ENCODE measurements at places on chromosomes 4 and X.

DNA sequence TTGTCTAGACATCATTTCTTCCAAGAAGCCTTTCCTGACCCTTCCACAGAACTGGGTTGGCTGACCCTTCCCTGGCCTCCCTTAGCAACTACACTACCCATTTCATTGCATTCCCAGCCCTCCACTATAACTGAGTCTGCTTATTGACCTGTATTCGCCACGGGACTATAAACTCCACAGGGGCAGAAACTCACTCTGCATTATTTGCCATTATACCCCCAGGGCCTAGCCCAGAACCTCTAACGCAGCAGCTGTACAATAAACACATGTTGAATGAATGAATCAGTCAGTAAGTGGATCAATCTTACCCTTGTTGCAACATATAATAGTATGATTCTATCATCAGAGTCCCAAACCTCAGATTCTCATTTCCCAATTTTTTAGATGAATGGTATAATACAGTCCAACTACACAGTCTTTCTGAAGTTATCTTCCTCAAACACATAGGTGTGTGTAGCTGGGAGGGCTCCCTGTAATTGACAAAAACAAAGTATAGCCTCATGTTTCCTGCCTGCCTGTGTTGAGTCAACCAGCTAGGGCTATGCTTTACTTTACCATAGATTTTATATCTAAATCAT, 209.3 kb downstream of the CHIC2 start:
- no peak for DNase-seq

DNA sequence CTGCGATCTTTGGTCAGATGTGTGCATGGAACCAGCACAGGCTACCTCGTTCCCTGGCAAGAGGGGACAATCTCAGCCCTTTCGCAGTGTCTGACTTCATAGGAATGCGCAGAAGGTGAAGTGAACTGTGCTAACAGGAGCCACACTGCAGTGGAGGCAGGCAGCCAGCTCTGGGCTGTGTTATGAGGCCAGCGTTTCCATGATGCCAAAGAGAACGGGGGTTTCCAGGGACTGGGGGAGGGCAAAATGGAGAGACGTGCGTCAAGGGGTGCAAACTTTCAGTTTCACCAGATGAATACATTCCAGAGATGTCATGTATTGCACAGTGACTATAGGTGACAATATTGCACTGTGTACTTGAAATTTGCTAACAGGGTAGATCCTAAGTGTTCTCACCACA, 30.4 kb downstream of the CLDN34 start:
- DNase-seq: no peak

DNA sequence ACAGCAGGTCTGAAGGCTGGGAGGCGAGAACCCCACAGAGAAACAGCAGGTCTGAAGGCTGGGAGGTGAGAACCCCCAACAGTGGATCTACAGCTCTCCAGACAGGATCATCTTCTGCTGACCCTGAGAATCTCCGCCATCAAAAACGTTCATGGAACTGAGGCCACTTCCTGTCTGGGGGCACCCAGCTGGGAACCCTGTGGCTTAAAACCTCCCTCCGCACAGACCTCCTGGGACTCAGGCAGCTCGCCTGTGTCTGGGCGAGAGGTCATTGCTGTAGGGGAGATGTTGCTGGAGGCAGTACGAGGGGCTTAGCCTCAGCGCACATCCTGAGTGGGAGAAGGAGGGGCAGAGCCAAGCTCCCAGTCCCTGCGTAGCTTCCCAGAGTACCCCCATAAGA, 15.1 kb upstream of the CLDN24 start:
- no peak for DNase-seq

DNA sequence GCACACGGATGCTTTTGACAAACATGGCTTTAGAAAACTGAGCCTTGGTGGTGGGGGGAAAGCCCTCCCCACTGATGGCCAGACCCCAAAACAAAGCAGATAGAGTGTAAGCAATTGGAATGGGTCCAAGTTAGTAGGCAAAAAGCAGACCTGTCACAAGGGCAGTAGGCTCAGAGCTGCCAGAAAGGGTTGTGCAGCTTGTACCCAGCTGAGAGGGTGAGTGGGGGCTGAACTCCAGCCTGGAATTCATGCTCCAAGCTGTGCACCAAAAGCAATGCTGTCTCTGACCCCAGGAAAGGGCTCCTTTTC, 101.1 kb upstream of the TEX13D start:
- no peak for DNase-seq

- no peak for DNase-seq
These were observed 103.8 kb downstream of the LUZP4 start for GRCh38 chrX:115393271-115393670.

DNA sequence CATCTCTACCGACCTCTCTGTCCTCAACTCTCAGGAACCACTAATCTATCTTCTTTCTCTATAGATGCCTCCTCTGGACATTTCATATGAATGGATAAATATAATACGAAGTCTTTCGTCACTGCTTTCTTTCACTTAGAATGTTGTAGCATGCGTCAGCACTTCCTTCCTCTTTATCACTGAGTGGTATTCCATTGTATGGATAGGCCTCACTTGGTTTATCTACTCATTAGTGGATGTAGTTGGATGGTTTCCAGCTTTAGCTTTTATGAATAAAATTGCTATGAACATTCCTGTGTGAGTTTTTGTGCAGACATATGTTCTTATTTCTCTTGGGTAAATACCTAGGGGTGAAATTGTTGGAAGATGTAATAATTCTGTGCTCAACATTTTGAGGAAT, 528.2 kb upstream of the FAT1 start:
- no peak for DNase-seq

GRCh38 chr4:113502906-113503305, 258.6 kb downstream of the CAMK2D start:
- DNase-seq: no peak

DNA sequence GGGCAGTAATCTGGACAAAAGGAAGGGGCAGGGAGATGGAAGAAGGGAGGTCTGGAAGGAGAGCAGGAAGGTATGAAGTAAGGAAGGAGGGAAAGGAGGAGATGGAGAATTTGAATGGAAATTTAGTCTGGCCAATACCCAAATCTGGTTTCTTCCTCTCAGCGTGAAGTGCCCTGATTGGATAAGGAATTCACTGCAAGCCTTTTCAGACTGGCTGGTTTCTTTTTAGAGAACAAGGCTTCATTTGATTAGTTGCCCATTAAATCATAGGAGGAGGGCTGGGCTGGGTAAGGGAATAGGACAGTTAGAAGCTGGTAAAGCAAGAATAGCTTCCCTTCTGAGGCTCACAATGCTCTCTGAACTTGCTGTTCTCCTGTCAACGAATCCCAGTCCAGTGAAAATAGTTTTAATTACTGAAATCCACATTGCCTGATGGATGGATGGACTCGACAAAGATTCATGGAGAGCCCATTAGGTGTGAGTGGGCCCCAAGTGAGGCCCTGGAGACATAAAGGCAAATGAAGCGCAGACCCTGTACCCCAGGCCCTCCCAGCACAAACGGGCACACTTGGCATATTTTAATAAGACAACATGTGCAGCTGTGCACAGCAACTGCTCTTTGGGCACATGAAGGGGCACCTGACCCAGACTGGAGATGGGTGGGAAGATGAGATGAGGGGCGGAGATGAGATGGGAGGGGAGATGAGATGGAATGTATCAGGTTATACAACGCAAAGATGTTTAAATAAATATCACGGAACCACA, 347.1 kb upstream of the GATB start:
- no peak for DNase-seq

DNA sequence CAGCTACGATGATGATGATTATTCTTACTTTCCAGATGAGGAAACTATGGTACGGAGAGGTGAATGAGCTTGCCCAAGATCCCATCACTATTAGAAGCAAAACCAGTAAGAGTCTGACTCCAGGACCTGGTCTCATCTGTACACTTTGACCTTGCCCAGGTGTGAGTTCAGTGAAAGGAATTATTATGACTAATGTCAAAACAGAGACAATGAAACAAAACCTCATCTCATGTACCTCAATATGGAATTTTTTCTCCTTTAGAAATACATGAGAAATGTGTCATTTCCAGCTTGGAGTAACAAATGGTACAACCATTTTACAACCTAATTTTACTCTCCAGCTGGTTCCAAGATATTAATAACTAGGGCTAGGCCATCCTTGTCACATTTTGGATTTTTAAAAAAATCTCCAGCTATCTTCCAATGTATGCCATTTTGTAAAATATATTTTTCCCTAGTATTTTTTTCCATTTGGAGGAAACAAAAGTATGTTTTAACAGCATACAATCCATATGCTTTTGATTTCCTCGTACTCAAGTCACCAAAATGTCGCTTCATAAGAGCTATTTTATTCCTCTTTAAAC, 213.8 kb downstream of the PTTG2 start:
- no peak for DNase-seq

GRCh38 chr4:7074426-7074825, 6.6 kb upstream of the GRPEL1 start:
- DNase-seq: no peak

GRCh38 chrX:69060631-69061408, 104.4 kb downstream of the PJA1 start:
- no peak for DNase-seq

- no peak for DNase-seq
These were observed 24.6 kb upstream of the GLRA3 start for GRCh38 chr4:174853629-174854028.

DNA sequence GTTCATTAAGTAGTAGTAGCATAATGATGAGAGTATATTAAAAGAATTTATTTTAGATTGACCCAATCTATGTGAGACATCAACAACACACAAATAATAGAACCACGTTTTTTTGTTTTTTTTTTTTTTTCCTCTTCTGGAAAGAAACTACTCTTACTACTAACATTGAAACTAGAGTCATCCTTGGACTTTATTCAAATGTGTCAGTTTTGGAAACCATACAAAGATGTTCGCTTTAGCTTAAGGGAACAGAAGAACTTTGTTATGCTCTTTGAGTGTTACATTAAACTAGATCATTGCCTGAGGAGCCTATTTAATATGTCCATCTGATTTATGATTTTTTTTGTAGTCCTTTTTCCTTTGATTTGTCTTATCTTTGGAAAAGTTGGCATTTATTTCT, 166.7 kb downstream of the RPA4 start:
- no peak for DNase-seq

GRCh38 chrX:24428516-24428915, 36.6 kb upstream of the PDK3 start:
- DNase-seq: no peak

DNA sequence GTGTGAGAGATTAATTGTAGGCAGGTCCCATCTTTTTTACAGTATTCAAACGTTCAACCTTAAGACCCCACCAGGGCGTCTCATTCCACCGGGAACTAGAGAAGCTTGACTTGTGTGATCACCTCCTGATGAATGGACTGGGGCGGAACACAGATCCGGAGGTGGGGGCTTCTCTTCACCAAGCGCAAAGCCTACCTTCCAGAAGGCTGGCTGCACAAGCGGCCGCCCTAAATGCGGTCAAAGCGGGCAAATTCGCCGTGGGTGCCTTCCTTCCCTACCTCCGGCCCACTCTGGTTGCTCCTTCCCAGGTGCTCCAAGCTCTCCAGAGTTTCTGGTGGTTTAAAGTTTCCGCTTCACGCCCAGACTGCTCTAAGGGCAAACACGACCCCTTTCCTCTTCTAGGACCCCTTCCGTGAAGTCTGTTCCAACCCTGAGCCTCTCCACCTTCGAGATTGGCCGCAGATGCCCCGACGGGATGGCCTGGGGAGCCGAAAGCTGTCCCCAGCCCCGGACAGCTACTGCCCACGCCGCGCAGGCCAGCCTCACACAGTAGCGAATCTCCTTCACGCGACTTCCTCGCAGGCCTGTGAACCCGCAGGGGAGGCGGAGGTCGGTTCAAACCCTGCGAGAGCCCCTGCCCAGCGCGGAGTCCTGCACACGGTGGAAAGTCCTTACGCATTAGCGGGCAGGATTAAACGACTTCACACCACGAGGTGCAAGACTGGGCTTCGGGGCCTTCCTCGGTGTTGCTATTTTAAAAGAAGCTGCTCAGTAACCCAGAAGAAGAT, 1.6 kb upstream of the WWC2 start:
- no peak for DNase-seq

DNA sequence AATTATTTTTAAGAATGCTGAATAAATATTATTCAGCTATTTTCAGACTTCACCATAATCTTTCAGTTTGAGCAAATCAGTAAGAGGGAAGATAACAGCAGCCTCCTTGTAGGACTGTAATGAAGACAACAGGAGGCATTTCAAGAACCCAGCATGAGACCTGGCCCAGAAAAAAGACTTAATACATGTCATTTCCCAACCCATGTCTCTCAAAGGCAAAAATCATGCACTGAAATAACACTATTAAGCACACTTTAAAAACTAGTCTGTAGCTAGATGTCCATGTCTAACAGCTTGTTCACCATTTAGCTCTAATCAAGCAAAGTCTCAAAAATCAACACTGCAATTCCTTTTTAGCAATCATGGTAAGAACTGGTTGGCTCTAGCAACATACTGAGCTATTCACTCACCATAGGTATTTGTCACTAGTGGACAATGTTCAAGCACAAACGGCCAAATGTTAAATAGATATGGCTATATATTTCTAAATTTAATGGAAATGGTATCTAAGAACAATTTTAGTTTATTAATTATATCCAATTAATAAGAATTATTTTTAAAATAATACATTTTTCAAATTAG, 109.9 kb downstream of the WDFY3 start:
- no peak for DNase-seq

DNA sequence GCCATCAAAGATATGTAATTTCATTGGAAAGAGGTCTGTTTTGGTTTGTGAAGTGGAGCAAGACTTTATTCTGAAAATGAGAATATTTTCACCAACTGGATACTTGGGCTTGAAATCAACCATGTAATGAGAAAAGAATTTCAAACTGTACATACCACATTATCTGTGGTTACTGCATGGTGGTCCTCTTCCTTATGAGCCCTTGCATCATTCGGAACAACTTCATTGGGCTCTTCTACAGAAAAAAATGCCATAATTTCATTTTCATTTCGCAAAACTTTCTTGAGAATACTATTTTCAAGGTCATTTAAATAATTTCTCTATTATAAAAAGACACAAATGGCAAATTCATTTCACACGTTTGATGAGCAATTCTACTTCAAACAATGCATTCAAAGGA, 148.6 kb upstream of the RPS6KA6 start:
- no peak for DNase-seq

GRCh38 chr4:18813055-18813454, 791.5 kb upstream of the LCORL start:
- DNase-seq: no peak
